K562 (cell line): ENCODE measurements at places on chromosomes 2 and 18. TPM values are rescaled to one million over a fixed set of nuclear protein-coding genes. Genes with fewer than 3 reads are reported as not detected.

- DNase-seq: no peak
These were observed 3.7 kb upstream of the PCBP1 start for GRCh38 chr2:70083344-70084156.

GRCh38 chr2:65022189-65022588 lies 33.0 kb downstream of the SLC1A4 start:
- DNase-seq: no peak

- DNase-seq: no peak
These were observed 232.5 kb downstream of the PIEZO2 start for GRCh38 chr18:10916865-10917264.

TBC1D8 gene
- 1.3 and 1.4 TPM in 2 replicates for total RNA-seq

DNA sequence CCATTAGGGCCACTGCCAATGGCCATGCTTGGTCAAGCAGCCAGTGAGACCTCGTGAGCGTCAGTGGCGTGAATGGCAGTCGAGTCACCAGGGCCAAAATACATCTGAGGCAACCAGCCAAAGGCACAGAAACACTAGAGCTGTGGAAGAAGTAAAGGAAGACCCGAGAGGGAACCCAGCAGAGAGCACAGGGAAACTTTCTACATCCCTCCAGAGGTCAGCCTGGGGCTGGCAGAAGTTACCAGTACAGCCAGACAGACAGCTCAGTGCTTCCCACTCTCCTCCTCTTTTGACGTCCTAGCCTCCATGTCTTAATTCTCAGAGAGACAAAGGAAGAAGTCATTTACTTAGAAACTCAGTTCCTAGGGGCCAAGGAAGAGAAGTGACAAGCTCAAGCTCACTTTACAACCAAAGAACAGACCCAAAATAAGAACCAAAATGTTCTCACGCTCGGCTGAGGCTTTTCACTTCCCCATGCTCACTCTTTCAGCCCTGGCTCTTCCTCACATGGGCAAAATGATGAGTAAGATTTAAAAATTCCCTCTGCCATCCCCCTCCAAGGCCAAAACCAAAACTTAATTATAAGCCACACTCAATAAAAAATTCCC lies 8.7 kb downstream of the CYRIA start:
- no peak for DNase-seq

DNA sequence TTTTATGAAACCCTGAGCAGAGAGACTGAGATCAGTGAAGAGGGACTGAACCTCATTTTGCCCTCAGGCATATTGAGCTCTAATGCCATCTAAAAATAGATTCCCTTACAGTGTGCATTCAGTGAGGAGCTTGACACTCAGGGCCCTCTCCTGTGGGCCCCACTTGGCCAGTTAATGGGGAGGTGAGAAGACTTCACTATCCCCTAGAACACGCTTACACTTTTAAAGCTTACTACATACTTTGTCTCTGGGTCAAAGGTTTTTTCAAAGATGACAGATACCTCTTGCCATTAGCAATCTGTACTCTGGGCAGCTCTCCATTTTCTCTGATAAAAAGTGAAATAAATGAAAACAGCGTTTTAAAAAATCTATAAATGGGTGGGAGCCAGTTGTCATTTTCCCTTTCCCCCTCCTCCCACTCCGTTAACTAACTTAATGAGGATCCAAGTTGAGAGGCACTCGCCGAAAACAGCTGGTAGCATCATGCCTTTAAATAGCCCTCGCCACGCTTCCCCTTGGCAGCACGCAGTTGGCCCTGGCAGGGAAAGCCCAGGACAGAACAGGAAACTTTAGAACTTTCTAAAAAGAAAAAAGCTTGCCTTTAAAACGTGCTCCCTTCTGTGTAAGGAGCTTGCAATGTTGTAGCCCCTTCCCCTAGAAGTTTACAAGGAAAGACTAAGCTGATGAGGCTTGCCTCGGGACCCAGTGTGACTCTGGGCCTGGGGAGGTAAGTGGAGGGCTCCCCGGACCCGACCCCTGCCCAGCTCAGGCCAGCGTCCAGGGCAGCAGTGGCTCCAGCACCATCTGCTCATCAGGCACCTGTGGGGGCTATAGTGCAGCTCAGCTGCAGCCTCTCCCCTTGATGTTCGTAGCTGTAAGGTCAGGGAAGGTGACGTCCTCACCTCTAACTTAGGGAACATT lies 58.8 kb upstream of the FOSL2 start:
- DNase-seq: no peak

DNA sequence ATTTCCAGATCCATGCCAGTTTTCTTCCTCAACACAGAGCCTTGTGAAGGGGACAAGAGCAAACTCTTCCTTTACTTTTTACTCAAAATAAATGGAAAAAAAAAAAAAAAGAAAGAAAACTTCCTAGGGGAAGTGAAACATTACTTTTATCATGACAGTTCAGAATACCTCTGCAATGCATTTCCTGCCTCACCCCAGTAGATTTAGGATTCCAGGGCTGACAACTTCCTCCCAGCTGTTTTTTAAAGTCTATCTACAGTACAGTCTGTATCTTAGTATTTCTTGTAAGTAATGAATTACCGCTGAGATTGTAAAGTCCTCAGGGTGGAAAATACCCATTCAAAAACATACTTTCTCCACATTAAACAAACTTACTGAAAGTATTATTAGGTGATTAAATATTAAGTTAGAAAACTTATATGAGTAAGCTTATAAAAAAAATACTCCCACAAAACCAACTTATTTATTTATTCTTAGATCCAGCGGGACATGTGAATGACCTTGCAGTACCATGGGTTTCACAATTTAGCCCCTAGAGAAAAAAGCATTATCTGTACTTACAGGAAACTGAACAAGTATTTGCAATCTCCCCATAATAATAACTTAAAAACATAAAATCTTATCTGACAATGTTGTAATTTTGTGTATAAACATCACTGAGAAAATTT lies 117.7 kb downstream of the RBMS1 start:
- DNase-seq: no peak

TMEM247 gene
- 4.7 and 4.9 TPM in 2 replicates for total RNA-seq
